ENCODE measurements at places on chromosomes 7 and 10.
A peak's percentile ranks its signal among the peaks of the same experiment; 100 is the strongest.

- H3K27ac ChIP-seq = no peak overlapping the region
- no peaks in the 10 kb centered on the region for H3K4me1 ChIP-seq
Observed at GRCh38 chr10:58967551-58968388, 208.7 kb upstream of the PHYHIPL start.

DNA sequence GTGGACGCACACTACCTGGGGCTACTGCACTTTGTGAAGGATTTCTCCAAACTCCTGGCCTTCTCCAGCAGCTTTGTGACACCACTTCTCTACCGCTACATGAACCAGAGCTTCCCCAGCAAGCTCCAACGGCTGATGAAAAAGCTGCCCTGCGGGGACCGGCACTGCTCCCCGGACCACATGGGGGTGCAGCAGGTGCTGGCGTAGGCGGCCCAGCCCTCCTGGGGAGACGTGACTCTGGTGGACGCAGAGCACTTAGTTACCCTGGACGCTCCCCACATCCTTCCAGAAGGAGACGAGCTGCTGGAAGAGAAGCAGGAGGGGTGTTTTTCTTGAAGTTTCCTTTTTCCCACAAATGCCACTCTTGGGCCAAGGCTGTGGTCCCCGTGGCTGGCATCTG is 14.0 kb downstream of the GPR146 start:
- no peaks in the 10 kb centered on the region for H3K4me1 ChIP-seq
- H3K36me3 ChIP-seq = no peaks in the 10 kb centered on the region
- no peak for DNase-seq
- no peaks in the 10 kb centered on the region for H3K27me3 ChIP-seq
- no peak overlapping the region for H3K4me3 ChIP-seq
- no peak overlapping the region for H3K27ac ChIP-seq

- H3K27ac ChIP-seq = peak overlapping the region; percentile 1
- peaks cover 58% of the 10 kb centered on the region for H3K4me1 ChIP-seq
- DNase-seq = no peak
- no peaks in the 10 kb centered on the region for H3K27me3 ChIP-seq
- H3K4me3 ChIP-seq = no peak overlapping the region
Observed at GRCh38 chr10:101834341-101834740, 9.3 kb downstream of the KCNIP2 start.

- H3K4me1 ChIP-seq = no peaks in the 10 kb centered on the region
- no peak overlapping the region for H3K27ac ChIP-seq
- no peaks in the 10 kb centered on the region for H3K27me3 ChIP-seq
- no peaks in the 10 kb centered on the region for H3K36me3 ChIP-seq
Observed at GRCh38 chr10:88659725-88660597, 4.3 kb upstream of the LIPF start.

DNA sequence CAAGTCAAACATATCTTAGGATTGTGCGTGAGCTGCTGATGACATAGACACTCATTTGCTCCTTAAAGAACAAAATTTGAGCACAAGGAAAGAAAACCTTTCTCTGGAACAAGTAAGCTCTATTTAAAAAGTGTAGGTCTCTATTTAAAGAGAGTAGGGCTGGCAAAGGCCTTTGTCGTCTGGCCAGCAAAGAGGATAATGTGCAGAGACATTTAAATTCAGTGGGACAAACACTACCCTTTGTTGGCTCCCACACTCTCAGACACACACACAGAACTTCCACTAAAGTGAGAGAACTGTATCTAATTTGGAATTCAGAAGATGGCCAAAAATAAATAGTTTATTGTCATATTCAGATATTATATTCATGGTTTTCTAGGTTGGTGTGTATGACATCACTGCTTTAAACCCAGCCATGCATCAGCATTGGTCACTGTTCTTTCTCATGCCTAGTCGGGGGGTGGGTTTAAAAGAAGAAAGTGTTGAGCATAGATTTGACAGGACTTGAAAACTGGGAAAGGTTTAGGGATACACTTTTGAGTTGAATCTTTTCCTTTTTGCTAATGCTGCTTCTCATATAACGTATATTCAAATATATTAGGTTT is 49.5 kb upstream of the HDAC9 start:
- no peaks in the 10 kb centered on the region for H3K36me3 ChIP-seq
- no peaks in the 10 kb centered on the region for H3K4me1 ChIP-seq
- no peak for DNase-seq
- H3K27me3 ChIP-seq = no peaks in the 10 kb centered on the region

- no peak overlapping the region for H3K4me3 ChIP-seq
- no peaks in the 10 kb centered on the region for H3K36me3 ChIP-seq
- H3K27ac ChIP-seq = no peak overlapping the region
- no peak for DNase-seq
- no peaks in the 10 kb centered on the region for H3K27me3 ChIP-seq
Observed at GRCh38 chr10:103504181-103504783, 10.8 kb downstream of the NEURL1 start.

- no peak overlapping the region for H3K4me3 ChIP-seq
- no peak overlapping the region for H3K27ac ChIP-seq
- no peak for DNase-seq
- H3K36me3 ChIP-seq = no peaks in the 10 kb centered on the region
- H3K4me1 ChIP-seq = no peaks in the 10 kb centered on the region
Observed at GRCh38 chr7:80883154-80884025, 35.5 kb downstream of the SEMA3C start.

DNA sequence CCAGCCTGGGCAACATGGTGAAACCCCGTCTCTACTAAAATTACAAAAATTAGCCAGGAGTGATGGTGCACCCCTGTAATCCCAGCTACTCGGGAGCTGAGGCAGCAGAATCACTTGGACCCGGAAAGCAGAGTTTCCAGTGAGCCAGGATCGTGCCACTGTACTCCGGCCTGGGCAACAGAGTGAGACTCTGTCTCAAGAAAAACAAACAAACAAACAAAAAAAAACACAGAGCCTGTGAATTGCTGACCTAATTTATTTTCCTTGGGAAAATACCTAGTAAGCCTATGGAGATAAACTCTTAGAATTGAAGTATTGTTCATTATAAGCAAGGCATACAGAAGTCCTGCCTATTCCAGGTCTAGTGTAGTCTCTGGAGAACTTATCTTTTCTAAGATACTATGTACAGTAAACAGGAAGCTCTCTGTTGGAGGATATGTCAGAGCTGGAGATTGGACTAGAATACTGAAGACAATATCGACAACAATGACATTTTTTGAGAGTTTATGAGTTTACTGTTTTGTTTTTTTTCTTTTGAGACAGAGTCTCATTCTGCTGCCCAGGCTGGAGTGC is 14.9 kb downstream of the GTF2I start:
- no peak for DNase-seq
- no peak overlapping the region for H3K4me3 ChIP-seq
- no peaks in the 10 kb centered on the region for H3K36me3 ChIP-seq
- no peaks in the 10 kb centered on the region for H3K27me3 ChIP-seq
- peak overlapping the region; percentile 6 for H3K27ac ChIP-seq
- peaks cover 14% of the 10 kb centered on the region for H3K4me1 ChIP-seq

GRCh38 chr10:63355682-63356081 is 110.1 kb downstream of the JMJD1C start:
- no peaks in the 10 kb centered on the region for H3K36me3 ChIP-seq
- no peak for DNase-seq
- H3K4me3 ChIP-seq = no peak overlapping the region
- H3K27ac ChIP-seq = no peak overlapping the region

DNA sequence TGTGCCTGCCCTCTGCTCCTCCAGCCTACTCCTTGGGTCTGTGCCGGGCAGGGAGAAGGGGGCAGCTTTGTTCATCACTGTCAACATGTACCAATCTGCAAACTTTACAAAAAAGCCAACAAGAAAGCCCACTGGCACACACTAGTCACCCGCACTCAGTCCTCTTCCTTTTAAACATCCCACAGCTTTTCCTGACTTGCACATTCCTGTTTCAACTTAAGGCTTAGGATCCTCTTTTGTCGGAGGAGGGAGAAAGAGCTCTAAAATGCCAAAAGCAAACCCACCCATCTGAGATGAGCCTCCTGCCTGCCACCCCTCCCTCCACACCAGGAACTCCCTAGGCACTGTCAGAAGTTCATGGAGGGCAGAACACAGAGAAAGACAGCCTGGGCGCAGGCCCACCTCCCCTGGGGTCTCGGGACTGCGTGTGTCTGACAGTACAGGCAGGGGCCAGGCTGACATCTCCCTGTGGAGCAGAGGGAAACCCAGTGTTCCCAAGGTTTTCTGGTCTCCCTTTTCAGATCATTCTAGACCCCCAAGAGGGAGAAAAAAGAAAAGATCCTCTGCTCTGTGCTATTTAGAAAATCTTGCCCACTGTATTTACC is 5.4 kb downstream of the PDIA4 start:
- H3K36me3 ChIP-seq = no peaks in the 10 kb centered on the region
- no peaks in the 10 kb centered on the region for H3K27me3 ChIP-seq
- H3K27ac ChIP-seq = no peak overlapping the region
- no peak overlapping the region for H3K4me3 ChIP-seq

DNA sequence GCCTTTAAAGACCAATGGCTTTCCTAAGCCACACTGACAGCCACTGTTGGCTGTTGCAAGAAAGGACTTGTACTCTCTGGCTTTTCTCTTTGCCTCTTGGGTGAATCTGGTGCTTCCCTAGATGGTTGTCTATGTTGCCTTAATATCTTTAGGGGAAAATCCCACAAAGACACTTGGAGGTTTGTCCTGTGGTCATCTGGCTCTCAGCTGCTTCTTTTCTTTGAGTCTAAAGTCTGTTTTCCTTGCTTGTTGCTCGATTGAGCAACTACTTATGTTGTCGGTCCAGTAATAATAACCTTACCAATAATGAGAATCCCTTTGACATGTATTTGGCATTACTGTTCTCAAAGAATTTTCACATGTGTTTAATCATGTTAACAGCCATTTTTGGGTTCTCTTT is 537.6 kb downstream of the LRMDA start:
- H3K36me3 ChIP-seq = no peaks in the 10 kb centered on the region
- no peak overlapping the region for H3K4me3 ChIP-seq
- no peaks in the 10 kb centered on the region for H3K4me1 ChIP-seq
- no peaks in the 10 kb centered on the region for H3K27me3 ChIP-seq

- peaks cover 11% of the 10 kb centered on the region for H3K4me1 ChIP-seq
- no peak for DNase-seq
- H3K27ac ChIP-seq = no peak overlapping the region
- no peaks in the 10 kb centered on the region for H3K36me3 ChIP-seq
- no peak overlapping the region for H3K4me3 ChIP-seq
- H3K27me3 ChIP-seq = no peaks in the 10 kb centered on the region
Observed at GRCh38 chr10:35153716-35154115, 27.1 kb downstream of the CREM start.

DNA sequence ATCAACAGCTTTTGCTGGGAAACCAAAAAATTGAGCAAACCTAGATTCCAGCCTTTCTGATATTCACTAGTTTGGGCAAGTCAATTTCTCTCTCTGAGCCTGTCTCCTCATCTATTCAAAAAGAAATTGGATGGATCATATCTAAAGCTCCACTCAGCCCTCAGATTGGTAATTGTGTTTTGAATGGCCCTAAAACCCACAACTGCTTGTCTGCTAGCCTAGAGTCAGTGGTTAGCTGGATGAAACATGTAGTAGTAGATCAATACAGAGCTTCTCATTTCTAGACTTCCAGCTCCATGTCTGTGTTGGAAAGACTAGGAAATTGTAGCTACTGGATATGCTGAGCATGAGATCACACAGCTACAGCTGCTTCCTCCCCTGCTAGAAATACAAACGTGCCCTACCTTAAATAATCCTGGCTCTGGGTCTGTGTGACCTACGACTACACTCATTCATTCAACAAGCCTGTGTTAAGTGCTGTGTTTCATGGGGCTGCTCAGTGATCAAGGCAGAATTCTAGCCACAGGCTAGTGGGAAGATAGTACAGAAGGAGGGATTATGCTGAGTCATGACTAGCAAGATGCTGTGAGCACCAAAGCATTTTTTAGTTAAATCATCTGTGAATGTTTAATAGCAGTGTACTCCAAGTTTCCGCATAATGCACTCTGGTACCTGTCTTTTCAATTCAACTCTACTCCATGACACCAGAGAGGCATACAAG is 15.7 kb downstream of the DNTT start:
- no peaks in the 10 kb centered on the region for H3K36me3 ChIP-seq
- DNase-seq = no peak
- H3K27ac ChIP-seq = no peak overlapping the region
- no peak overlapping the region for H3K4me3 ChIP-seq
- no peaks in the 10 kb centered on the region for H3K27me3 ChIP-seq
- H3K4me1 ChIP-seq = no peaks in the 10 kb centered on the region

DNA sequence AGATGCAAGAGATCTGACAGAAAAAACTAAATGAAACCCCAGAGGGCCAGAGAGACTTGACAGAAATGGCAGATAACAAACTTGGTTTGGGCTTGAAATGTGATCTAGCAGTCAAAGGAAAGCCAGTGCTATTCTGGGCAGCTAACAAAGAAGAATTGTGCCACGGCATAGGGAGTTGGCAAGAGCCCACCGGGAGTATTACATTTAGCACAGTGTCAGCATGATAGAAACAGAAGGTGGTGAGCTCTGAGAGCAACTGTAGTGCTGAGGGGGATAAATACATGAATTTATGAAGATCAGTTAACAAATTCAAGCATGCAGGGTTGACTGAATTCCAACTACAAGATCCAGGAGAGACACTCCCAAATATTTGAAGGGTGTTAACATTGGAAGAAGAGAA is 91.1 kb downstream of the AHCYL2 start:
- no peak for DNase-seq
- H3K4me3 ChIP-seq = no peak overlapping the region
- no peaks in the 10 kb centered on the region for H3K4me1 ChIP-seq

- no peak for DNase-seq
- no peaks in the 10 kb centered on the region for H3K4me1 ChIP-seq
- no peak overlapping the region for H3K4me3 ChIP-seq
- no peaks in the 10 kb centered on the region for H3K27me3 ChIP-seq
- no peak overlapping the region for H3K27ac ChIP-seq
Observed at GRCh38 chr7:106205621-106206222, 79.1 kb downstream of the NAMPT start.

- no peaks in the 10 kb centered on the region for H3K36me3 ChIP-seq
- H3K27me3 ChIP-seq = no peaks in the 10 kb centered on the region
- no peak overlapping the region for H3K27ac ChIP-seq
- no peak for DNase-seq
- no peaks in the 10 kb centered on the region for H3K4me1 ChIP-seq
Observed at GRCh38 chr10:44856696-44857095, 54.4 kb upstream of the TMEM72 start.

GRCh38 chr10:92849234-92849525 is 860 bp downstream of the EXOC6 start:
- no peaks in the 10 kb centered on the region for H3K36me3 ChIP-seq
- no peaks in the 10 kb centered on the region for H3K27me3 ChIP-seq
- peak overlapping the region; percentile 70 for H3K4me3 ChIP-seq
- DNase-seq = no peak

GRCh38 chr10:63940277-63940922 is 419.2 kb downstream of the REEP3 start:
- no peaks in the 10 kb centered on the region for H3K27me3 ChIP-seq
- no peaks in the 10 kb centered on the region for H3K36me3 ChIP-seq
- no peaks in the 10 kb centered on the region for H3K4me1 ChIP-seq
- no peak overlapping the region for H3K4me3 ChIP-seq
- no peak for DNase-seq

- no peaks in the 10 kb centered on the region for H3K4me1 ChIP-seq
- no peaks in the 10 kb centered on the region for H3K36me3 ChIP-seq
- H3K27ac ChIP-seq = no peak overlapping the region
Observed at GRCh38 chr10:98090822-98091221, 43.6 kb upstream of the R3HCC1L start.

DNA sequence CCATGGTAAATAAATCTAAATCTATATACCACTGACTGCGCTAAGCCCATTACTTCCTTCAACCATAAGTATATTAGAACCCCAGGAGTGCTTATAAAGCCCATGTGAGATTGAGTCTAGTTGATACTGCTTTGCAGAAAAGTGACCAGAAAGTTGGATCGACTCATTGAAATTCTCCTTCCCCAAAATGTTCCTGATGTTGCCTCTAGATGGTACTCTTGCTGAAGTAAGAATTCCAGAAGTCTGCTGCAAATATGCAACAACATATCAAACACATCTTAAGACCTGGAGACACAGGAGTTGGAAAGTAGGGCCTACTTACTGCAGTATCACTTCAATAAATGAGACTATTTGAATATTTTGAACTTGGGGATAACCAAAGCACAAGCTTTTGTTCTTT is 550.8 kb downstream of the IPMK start:
- H3K36me3 ChIP-seq = no peaks in the 10 kb centered on the region
- no peak overlapping the region for H3K4me3 ChIP-seq
- no peak for DNase-seq

All from naive thymus-derived CD4-positive, alpha-beta T cell (primary cell).